ENCODE measurements at places on chromosomes 5 and 9.

GRCh38 chr5:111892949-111893348 is 136.0 kb upstream of the NREP start:
- no peaks in the 10 kb centered on the region for H3K27me3 ChIP-seq
- H3K36me3 ChIP-seq: no peaks in the 10 kb centered on the region
- peak; percentile 32 for DNase-seq
- H3K4me1 ChIP-seq: peaks cover 12% of the 10 kb centered on the region

DNA sequence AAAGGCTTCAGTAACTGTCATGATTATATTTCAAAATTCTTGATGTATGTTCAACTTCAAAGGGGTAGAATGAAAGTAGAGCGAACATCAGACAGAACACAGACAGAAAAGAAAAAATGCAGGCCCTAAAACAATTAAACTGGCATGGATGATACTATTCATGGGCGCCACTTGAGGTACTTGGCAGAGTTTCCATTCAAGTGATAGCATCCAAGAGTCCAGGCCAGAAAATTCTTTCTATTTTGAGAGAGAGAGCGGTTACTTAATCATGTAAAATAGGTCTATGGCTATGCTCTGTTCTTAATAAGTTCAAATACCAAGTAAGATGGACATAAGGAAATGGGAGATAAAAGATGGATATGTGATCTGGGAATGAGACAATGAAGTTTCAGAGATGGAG is 21.4 kb upstream of the PRR16 start:
- no peaks in the 10 kb centered on the region for H3K36me3 ChIP-seq
- no peak for DNase-seq
- no peak overlapping the region for H3K27ac ChIP-seq
- H3K27me3 ChIP-seq: no peaks in the 10 kb centered on the region
- H3K4me1 ChIP-seq: peaks cover 27% of the 10 kb centered on the region

- no peak overlapping the region for H3K27ac ChIP-seq
- H3K27me3 ChIP-seq: no peaks in the 10 kb centered on the region
- H3K4me3 ChIP-seq: no peak overlapping the region
- no peaks in the 10 kb centered on the region for H3K36me3 ChIP-seq
- no peaks in the 10 kb centered on the region for H3K4me1 ChIP-seq
- DNase-seq: no peak
These were observed 43.1 kb downstream of the CAMK2A start for GRCh38 chr5:150246429-150246828.

DNA sequence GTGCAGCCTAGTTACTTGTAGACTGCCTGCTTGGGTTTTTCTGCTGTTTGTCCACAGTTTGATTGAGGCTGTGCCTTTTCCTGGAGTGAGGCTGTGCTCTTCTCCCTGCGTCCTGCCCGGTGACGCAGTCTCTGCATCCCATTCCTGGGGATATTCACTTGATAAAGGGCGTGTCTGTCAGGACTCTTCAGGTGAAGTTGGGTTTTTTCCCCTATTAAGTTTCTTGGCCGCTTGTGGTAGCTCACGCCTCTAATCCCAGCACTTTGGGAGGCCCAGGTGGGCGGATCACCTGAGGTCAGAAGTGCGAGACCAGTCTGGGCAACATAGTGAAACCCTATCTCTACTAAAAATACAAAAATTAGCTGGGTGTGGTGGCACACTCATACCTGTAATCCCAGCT is 50.0 kb upstream of the SUSD3 start:
- H3K27me3 ChIP-seq: peaks cover 11% of the 10 kb centered on the region
- no peak overlapping the region for H3K27ac ChIP-seq
- H3K4me1 ChIP-seq: no peaks in the 10 kb centered on the region
- DNase-seq: no peak
- no peaks in the 10 kb centered on the region for H3K36me3 ChIP-seq

GRCh38 chr5:98787131-98787719 is 13.8 kb downstream of the RGMB start:
- H3K4me1 ChIP-seq: peaks cover 91% of the 10 kb centered on the region
- H3K27me3 ChIP-seq: no peaks in the 10 kb centered on the region
- H3K27ac ChIP-seq: peak overlapping the region; percentile 40

DNA sequence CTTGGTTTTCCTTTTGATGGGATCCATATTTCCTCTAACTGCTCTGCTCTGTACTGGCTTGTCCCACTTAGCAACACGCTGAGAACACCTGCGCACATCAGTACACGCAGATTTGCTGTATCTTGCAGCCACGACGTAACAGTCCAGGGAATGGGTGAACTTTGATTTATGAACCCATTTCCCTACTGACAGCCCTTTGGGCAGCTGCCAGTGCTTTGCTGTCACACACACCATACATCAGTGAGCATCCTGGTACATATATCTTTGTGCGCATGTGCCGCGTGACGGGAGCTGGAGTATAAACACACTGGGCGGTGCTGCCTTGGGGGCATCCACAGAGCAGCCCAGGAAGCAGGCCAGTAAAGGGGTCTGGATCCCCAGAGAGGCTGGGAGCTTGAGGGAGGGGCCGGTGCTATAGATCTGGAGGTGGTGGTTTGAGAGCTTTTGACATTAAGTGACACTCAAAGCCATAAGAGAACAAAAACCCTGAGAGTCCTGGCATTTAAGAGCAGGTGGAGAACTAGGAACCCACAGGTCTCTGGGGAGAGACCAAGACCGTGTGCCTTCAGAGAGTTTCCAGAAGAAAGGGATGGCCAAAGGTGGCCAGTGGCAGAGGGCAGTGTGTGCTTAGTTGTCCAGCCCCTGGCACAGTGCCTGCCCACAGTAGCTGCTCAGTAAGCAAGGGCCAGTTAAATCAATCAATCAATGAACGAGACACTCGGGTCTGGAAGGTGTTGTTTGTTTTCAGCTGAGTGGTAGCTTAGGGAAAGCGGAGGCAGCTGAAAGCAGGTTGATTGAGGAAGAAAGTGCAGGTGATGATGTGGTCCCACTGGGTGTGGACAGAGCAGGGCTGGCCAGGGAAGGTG is 53.7 kb downstream of the LMX1B start:
- H3K36me3 ChIP-seq: no peaks in the 10 kb centered on the region
- H3K4me3 ChIP-seq: no peak overlapping the region
- H3K27ac ChIP-seq: no peak overlapping the region
- no peak for DNase-seq

DNA sequence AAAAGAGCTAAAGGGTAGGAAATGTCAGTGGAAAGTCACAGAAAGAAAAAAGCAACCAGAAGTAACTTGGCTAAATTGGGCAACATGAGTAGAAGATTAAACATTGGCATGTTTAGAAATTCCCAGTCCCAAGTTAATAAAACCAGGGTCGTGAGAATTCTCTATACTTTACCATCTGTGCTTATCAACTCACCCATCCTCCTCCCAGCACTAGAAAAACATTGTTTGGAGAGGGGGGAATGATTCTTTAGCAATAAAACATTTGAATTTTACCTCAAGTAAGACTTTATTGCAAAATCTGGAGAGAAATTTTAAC is 79.6 kb downstream of the PRKACG start:
- no peak overlapping the region for H3K4me3 ChIP-seq
- 0 out of 2 replicates have a peak, but pooled peaks cover 8% of the 10 kb centered on the region for H3K27me3 ChIP-seq
- H3K27ac ChIP-seq: no peak overlapping the region
- H3K36me3 ChIP-seq: no peaks in the 10 kb centered on the region
- no peaks in the 10 kb centered on the region for H3K4me1 ChIP-seq
- no peak for DNase-seq

GRCh38 chr9:38042626-38043357 is 26.2 kb downstream of the SHB start:
- no peak for DNase-seq
- no peaks in the 10 kb centered on the region for H3K36me3 ChIP-seq
- H3K4me3 ChIP-seq: no peak overlapping the region
- no peak overlapping the region for H3K27ac ChIP-seq
- no peaks in the 10 kb centered on the region for H3K27me3 ChIP-seq
- H3K4me1 ChIP-seq: peaks cover 44% of the 10 kb centered on the region

GRCh38 chr5:43312699-43313034 is 545 bp downstream of the HMGCS1 start:
- H3K4me3 ChIP-seq: peak overlapping the region; percentile 88
- no peaks in the 10 kb centered on the region for H3K36me3 ChIP-seq
- no peaks in the 10 kb centered on the region for H3K27me3 ChIP-seq
- peak overlapping the region; percentile 84 for H3K27ac ChIP-seq
- peaks cover 13% of the 10 kb centered on the region for H3K4me1 ChIP-seq

GRCh38 chr9:33471361-33471760 is 2.4 kb downstream of the NOL6 start:
- H3K36me3 ChIP-seq: peaks cover 18% of the 10 kb centered on the region
- H3K27ac ChIP-seq: no peak overlapping the region
- DNase-seq: no peak
- H3K4me1 ChIP-seq: peaks cover 18% of the 10 kb centered on the region
- H3K4me3 ChIP-seq: no peak overlapping the region

Measured in GM23248 (cell line).